Stimulated activated effector memory CD8-positive, alpha-beta T cell treated with anti-CD3 and anti-CD28 coated beads, Interleukin-12 subunit alpha, Interleukin-12 subunit beta, amount 100 ng/mL, for 72 hours (primary cell): ENCODE measurements at places on chromosomes 13 and 19.

GRCh38 chr13:53848366-53848961, 819.9 kb downstream of the OLFM4 start:
- DNase-seq: no peak

- DNase-seq: no peak
Measured at GRCh38 chr13:86731987-86732386, 932.8 kb upstream of the SLITRK6 start.

- DNase-seq: no peak
Measured at GRCh38 chr13:39397226-39397895, 205.6 kb downstream of the LHFPL6 start.

DNA sequence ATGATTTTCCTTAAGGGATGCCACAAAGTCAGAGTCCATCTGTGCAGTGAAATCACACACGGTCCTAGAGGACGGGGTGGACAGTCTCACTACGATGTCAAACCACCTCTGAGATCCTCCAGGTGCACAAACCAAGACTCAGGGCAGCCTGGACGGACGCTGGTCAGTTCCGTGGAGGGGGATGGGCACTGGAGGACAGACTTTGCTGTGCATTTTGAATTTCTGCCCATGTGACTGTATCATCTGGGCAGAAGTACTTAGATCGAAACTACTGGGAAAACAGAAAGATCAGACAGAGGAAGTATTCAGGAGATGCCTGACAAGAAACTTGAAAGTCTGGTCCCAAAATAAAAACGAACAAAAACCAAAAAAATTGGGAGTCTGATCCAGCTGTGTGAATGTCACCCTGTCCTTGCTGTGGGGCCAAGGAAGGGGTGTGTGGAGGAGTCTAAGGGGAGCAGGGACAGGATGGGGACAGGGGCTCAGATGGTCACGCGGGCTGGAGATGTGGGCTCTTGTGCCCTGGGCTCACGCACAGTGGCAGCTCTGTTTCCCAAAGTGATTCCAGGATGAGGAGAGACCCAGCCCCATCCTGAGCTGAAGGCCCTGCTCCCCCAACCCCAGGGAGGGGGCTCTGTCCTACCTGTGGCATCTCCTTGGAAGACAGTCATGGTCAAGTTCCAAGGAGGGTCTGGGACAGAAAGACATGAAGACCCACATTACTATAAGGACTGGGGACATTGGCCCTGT, 1.5 kb downstream of the SIGLEC8 start:
- no peak for DNase-seq
